ENCODE measurements at places on chromosomes 1 and 21.

DNA sequence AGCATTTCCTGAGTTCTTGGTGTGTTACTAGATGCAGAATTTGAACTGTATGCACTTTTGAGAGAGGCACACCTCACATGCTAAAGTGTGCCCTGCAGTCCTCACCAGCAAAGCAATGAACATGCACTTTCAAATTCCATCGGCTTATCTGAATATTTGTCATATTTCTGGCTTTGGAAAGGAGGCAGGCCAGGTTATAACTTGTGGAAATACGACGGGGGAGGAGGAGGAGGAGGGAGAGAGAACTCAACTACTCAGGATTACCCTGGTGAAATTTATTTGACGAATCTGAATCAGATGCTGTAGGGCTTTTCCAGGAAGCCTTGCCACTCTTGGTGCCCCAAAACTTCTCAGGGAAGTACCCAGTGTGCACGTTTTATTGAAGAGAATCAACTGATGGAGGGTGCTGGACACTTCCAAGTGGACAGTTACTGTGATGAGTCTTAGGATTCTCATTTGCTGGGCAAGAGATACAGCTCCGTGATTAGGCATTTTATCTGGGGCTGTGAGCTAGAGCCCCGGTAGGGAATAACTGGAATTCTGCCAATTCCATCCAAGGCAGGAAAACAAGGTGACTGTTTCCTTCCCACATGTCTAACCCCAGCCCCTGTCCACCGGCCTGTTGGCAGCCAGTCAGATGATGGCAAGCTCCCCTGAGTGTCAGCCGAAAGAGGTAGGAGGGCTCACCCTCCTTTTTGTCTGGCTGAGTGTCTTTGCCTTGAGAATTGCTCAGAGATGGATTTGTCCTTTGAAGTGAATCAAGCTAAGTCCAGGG lies 3.8 kb downstream of the PDPN start:
- peak; percentile 54 for DNase-seq

GRCh38 chr1:151369621-151370048 lies 2.9 kb downstream of the SELENBP1 start:
- no peak for DNase-seq

- no peak for DNase-seq
Observed at GRCh38 chr21:40923407-40923806, 76.4 kb upstream of the DSCAM start.

DNA sequence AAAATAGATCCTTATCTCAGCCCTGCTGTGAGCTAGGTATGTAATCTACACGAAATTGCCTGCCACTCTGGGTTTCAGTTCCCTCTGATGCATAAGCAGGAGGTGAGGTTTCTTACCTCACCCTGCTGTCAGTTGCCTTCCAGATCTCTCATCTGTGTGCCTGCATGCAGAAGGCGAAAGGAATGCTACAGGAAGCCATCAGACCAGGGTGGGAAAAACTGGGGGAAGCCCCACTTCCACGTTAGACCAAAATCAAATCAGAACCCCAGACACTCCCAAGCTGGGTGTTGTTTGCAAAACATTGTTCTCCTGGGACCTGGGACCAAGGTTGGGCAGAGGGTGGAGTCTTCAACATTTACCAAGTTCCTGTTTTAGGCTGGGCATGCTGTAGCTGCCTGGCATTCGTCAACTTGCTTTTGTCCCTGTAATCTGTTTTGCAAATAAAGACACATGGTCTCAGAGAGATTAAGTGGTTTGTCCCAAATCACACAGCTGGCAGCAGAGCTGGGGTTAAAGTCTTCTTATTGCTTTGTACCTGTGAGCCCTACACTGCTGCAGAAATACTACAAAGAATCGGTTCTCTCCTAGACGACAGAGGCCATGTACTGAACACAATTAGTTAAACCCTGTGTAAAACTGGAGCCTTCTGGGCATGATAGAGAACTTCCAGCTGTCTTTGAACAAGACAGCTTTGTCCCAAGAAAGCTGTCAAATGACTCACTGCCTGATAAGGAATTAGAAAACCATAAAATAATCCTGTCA lies 389.7 kb upstream of the RUNX1 start:
- DNase-seq, result no peak

DNA sequence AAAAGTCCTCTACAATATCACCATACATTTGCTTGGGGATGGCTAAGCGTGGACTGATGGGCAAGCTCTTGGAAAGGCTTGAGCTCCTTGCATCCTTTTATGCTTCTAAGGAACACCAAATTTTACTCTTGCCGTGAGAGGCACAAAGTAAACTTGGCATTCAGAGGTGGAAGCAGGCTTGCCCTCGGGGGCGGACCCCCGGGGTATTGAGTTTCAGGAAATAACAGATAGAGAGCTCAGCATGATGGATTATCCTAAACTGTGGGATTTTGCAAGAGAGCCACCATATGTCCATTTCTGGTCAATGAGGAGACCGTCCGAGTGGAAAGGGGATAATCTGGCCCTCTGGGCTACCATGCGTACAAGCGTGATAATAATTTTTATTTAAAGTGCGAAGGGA lies 14.0 kb downstream of the IFI16 start:
- no peak for DNase-seq

GRCh38 chr1:185213091-185213490 lies 56.1 kb downstream of the SWT1 start:
- DNase-seq, result peak; percentile 50

GRCh38 chr1:57163325-57163724 lies 197.5 kb upstream of the C8B start:
- no peak for DNase-seq

DNA sequence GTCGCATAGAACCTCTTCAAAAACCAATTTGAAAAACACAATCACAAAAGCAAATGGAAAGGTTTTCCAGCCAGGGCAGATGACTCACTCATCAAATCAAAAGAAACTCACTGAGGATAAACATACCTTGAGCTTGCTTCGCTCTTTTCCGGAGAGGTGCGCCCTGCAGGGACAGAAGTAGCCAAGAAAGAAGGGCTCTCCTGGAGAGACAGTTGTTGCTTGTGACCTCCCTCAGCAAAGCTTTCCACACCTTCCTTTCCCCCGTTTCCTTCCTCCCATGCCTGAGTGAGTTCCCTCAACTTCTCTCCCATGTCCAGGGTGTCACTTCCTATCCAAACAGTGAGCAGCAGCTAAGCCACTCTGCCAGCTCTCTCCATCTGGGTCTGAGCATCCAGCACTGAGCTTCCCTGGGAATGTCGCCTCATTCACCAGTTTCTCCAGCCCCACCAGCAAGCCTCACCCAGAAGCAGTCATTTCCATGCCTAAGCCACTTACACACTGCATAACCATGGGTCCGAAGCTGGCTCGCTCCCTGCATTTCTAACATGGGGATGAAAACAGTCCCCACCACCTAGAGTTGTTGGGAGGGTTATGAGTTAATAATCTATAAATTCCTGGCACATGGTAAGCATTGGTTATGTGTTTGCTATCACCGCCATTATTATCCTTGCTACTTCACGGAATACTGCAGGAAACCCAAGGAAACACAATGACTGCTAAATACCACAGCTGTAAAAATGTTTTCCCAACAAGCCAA lies 75.0 kb downstream of the PTPN14 start:
- no peak for DNase-seq

DNA sequence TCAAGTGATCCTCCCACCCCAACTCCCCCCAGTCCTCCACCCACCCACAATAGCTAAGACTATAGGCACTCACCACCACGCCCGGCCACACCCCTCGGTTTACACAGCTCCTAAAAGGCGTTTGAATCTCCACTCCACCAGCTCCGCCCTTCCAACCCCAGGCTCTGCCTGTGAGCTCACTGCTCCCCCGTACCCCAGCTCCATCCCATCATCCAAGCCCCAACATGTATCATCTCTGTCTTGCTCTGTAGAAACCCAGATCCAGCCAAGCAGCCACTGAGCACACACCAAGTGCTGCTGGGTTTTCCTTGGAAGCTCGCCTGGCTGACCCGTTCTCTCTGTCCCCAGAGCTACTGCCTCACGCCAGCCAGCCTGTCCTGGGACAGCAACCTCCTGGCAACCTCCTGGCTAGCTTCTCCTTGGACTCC lies 12.0 kb upstream of the S100A2 start:
- DNase-seq, result no peak

GRCh38 chr1:31583082-31583994 lies 7.0 kb downstream of the TINAGL1 start:
- no peak for DNase-seq

GRCh38 chr1:116067566-116067890 lies 43.7 kb upstream of the MAB21L3 start:
- peak; percentile 97 for DNase-seq

- DNase-seq, result no peak
Observed at GRCh38 chr1:214574598-214575411, 23.4 kb upstream of the PTPN14 start.

DNA sequence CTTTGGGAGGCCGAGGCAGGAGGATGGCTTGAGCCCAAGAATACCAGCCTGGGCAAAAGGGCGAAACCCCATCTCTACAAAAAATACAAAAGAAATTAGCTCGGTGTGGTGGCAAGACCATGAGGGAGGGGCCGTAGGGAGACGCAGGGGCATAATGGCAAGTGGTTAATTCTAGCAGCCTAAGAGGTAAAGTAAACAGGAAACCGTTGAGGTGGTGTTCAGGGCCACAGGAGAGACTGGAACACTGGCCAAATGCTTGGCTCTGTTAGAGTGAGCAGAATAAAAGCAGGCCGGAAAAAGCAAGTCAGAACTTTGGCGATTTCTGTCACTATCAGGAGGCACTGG lies 89.2 kb downstream of the RIPK4 start:
- no peak for DNase-seq

DNA sequence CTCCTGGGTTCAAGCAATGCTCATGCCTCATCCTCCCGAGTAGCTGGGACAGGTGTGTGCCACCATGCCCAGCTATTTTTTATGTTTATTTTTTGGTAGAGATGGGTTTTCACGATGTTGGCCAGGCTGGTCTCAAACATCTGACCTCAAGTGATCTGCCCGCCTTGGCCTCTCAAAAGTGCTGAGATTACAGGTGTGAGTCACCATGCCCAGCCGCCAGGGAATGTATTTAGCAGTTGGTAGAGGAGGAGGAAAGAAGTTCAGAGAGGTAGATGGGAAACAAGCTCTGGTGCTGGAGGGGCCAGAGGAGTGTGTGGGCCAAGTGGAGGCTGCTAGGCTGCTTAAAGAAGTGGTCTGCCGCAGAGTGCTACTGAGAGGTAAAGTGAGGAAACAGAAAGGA lies 6.0 kb downstream of the DOP1B start:
- no peak for DNase-seq

DNA sequence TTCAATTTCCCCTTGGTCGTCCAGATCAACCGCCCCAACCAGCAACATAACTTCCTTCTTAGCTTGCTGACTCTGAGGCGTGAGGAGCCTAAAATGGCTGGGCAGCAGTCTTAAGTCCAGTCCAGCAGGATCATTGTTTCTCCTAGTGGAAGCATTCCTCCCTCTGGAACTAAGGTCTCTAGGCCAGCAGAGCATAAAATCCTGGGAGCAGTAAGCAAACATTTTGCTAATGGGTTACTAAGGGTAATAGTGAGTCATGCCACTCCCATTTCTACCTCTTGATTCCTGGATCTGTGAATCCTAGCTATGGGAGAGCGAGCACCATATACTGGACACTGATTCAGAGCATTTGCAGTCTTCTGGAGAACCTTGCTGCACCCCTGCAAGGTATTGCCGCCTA lies 59.9 kb downstream of the ADSS2 start:
- DNase-seq, result no peak

GRCh38 chr1:207430602-207431001 lies 23.5 kb upstream of the CR2 start:
- no peak for DNase-seq

- peak; percentile 86 for DNase-seq
Observed at GRCh38 chr1:10380594-10381275, 18.1 kb upstream of the PGD start.

- DNase-seq, result no peak
Observed at GRCh38 chr1:167755654-167756053, 33.9 kb downstream of the MPZL1 start.

DNA sequence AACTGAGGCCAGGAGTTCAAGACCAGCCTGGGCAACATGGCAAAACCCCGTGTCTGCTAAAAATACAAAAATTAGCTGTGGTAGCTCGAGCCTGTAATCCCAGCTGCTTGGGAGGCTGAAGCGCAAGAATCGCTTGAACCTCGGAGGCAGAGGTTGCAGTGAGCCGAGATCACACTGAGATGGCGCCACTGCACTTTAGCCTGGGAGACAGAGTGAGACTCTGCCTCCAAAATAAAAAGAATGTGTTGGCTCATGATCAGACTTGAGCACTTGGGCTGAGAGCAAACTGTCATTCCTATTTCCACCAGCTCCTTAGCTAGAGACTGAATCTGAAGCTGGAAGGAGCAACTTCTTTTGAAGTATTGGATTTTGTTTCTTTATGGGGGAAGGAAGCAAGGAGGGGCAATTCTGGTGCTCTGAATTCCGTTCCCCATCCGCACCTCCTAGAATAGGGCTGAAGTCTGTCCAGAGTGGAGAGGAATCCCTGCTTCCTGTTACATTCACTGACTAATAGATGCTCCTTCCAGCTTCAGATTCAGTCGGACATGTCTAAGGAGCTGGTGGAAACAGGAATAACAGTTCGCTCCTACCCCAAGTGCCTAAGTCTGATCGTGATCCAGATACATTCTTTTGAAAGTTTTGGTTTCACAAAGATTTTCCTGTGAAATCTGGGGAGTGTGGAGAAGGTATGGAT lies 3.8 kb downstream of the ZNF672 start:
- DNase-seq, result peak; percentile 70

GRCh38 chr1:181174861-181175260 lies 86.4 kb downstream of the IER5 start:
- no peak for DNase-seq

- no peak for DNase-seq
Observed at GRCh38 chr21:44918107-44918470, 2.6 kb downstream of the ITGB2 start.

Measured in fibroblast of upper back skin (primary cell).